ENCODE measurements at places on chromosomes 1 and 21.

DNA sequence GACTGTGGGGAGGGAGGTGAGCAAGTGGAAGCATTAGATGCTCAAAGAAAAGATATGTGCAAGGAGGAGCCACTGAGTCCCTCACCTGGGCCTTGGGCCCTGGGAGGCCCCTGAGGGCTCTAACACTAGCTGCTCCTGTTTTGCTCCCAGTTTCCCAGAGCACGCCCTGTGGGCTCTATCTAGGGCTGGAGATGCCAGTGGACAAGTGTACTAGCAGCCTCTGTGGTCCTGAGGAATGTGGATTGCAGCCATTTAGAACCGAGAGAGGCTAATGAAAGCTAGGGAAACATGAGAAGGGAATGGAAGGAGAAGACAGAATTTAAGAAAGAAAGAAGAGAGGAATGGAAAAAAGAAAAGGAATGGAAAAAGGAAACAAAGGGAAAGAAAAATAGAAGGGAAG is 10.0 kb upstream of the TBX15 start:
- DNase-seq: no peak

- DNase-seq: no peak
Measured at GRCh38 chr1:5988596-5989285, 3.5 kb downstream of the NPHP4 start.

GRCh38 chr1:103024051-103024450 is 84.3 kb downstream of the COL11A1 start:
- no peak for DNase-seq

- DNase-seq: peak; percentile 11
Measured at GRCh38 chr1:209937996-209938959, at the start of gene SYT14. Gene SYT14, plus strand, starts transcription at chr1:209938217. Its CDS starts 48 bp downstream, at chr1:209938265.

- no peak for DNase-seq
Measured at GRCh38 chr1:186188004-186188539, 187.0 kb downstream of the TPR start.

GRCh38 chr1:62426237-62426636 is 10.6 kb upstream of the USP1 start:
- no peak for DNase-seq

DNA sequence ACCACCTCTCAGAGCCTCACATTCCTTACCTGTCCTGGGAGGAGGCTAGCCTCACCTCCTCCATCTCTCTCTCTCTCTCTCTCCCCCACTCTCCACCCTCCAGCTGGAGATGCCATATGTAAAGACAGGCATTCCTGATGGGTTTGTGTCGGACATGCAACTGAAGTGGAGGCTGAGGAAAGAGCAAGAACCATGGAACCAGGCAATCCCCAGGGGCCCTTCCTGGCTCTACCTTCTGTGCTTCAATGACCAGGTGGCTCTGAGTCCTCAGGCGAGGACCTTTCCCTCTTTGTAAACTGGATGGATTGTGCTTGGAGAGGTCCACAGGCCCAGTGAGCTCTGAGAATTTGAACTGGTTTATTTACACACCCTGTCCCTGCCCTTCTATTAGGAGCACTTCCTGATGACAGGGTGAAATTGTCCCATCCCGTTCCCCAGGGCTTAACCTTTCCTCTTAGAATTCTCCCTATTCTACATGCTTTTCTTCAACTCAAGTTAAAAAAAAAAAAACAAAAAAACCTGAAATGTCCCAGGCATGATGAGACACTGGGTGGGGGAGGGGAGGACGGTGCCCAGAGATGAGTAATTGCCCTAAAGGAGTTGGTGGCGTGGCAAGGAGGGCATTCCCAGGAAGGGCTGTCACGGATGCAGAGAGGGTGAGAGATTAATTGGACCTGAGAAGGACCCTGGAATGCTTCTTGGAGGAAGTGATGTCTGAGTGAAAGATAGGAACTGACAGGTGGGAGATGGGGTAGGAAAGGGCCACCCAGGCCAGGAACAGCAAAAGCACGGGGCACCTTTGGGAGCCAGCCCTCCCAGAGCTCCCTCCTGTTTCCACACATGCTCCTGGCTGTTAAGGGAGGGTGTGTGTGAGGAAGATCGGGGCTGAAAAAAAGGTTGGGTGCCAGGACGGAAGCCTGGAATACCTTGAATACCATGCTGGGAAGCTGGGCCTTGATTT is 50.2 kb upstream of the WASF2 start:
- no peak for DNase-seq

DNA sequence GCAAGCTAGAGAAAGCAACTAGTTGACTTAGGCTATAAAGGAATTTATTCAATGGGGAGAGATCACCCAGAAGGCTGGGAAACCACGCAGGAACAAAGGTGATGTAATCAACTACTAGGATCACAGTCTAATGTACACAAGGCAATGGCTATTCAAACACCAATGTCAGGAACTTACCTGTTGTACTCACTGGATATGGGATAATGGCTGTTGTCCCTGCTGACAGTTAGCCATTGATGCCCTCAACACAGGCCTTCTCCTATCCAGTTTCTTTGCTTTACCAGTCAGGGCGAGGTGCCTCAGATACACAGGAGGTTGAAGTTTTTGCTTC is 32.3 kb downstream of the C21orf91 start:
- no peak for DNase-seq

DNA sequence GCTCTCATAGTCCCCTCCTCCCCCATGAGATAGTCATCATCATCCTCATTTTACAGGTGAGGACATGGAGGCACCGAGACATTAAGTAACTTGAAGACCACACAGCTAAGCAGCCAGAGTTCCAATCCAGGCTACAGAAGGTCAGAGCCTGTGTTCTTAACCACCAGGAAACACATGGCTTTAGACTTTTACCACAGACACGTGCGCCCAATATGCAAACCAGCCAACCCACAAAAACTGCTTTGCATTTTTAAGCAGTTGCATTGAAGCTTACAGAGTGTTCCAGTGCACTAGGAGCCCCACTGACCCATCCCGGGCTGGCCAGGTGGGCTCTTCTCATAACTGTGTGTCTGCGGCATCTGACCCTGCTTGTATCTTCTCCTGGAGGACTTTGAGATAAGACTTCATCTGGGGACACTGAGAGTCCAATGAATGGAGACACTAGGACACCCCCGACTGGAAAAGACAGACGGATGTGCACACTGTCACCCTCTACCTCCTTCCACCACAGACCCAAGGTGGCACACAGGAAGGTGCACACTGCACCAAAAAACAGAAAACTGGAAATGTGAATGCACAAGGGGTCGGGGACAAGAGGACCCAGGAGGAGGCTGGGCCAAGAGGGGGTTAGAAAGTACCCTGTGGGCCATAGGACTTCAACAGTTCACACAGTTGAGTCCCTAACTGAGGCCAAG is 56.4 kb downstream of the ETS2 start:
- DNase-seq: no peak

GRCh38 chr1:15696956-15697521 is 12.9 kb downstream of the PLEKHM2 start:
- peak; percentile 87 for DNase-seq

GRCh38 chr1:114117654-114118053 is 36.0 kb downstream of the SYT6 start:
- DNase-seq: no peak

- DNase-seq: no peak
Measured at GRCh38 chr1:156504438-156504813, 3.9 kb upstream of the MEF2D start.

DNA sequence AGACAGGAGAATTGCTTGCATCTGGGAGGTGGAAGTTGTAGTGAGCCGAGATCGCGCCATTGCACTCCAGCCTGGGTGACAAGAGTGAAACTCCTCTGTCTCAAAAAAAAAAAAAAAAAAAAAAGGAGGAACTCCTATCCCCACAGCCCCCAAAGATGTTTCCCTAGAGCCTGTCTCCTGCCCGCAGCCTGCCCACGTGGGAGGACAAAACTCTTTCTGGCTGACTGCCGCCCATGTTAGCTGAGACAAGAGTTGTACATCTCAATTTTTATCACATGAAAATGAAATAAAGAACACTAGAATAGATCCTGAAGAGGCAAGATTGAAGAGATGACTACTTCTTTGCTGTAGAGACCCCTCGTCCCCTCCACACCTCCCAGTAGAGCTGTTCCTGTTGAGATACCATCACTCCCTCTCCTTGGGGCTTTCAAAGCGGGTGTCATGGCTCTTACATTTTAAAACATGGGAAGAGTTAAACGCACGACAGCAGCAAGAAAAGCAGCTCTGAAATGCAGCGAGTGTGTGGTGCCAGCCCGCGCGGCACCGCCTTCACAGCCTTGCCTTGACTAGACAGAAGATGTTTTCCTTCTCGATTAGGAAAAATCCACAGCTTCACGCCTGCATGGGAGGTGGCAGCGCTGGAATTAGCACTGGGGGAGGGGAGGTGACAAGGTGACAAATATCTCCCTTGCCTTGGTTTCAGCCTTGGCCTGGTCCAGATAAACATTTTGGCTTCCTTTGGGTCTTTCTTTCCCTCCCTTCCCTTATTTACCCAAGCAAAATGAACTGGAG is 253.4 kb upstream of the CSF3R start:
- DNase-seq: no peak

DNA sequence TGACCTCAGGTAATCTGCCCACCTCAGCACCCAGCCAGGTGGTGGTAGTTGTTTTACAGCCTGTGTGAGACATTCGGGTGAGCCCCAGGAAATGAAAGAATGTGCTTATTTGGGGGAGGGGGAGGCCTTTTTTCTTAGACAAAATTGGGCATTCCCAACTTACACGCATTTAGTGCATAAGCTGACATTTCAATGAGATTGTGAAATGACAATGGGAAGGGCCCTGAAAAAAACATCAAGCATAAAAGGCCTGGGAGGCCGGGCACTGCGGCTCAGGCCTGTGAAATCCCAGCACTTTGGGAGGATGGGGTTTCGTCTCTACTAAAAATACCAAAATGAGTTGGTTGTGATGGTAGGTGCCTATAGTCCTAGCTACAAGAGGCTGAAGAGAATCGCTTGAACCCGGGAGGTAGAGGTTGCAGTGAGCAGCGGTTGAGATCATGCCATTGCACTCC is 5.0 kb downstream of the GAS5 start:
- no peak for DNase-seq

- no peak for DNase-seq
Measured at GRCh38 chr1:20150969-20151368, 11.8 kb downstream of the PLA2G2F start.

- no peak for DNase-seq
Measured at GRCh38 chr1:8006037-8006963, 19.8 kb downstream of the ERRFI1 start.

- DNase-seq: no peak
Measured at GRCh38 chr1:60727552-60727951, 354.8 kb upstream of the NFIA start.

GRCh38 chr1:11749203-11749689 is 12.7 kb upstream of the C1orf167 start:
- peak; percentile 78 for DNase-seq

DNA sequence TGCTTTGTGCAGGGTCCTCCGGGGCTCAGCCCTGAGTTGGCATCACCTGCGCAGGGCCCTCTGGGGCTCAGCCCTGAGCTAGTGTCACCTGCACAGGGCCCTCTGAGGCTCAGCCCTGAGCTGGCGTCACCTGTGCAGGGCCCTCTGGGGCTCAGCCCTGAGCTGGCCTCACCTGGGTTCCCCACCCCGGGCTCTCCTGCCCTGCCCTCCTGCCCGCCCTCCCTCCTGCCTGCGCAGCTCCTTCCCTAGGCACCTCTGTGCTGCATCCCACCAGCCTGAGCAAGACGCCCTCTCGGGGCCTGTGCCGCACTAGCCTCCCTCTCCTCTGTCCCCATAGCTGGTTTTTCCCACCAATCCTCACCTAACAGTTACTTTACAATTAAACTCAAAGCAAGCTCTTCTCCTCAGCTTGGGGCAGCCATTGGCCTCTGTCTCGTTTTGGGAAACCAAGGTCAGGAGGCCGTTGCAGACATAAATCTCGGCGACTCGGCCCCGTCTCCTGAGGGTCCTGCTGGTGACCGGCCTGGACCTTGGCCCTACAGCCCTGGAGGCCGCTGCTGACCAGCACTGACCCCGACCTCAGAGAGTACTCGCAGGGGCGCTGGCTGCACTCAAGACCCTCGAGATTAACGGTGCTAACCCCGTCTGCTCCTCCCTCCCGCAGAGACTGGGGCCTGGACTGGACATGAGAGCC is 22.7 kb downstream of the COL6A1 start:
- no peak for DNase-seq

- peak; percentile 37 for DNase-seq
Measured at GRCh38 chr1:7218210-7218832, 433.1 kb downstream of the CAMTA1 start.

DNA sequence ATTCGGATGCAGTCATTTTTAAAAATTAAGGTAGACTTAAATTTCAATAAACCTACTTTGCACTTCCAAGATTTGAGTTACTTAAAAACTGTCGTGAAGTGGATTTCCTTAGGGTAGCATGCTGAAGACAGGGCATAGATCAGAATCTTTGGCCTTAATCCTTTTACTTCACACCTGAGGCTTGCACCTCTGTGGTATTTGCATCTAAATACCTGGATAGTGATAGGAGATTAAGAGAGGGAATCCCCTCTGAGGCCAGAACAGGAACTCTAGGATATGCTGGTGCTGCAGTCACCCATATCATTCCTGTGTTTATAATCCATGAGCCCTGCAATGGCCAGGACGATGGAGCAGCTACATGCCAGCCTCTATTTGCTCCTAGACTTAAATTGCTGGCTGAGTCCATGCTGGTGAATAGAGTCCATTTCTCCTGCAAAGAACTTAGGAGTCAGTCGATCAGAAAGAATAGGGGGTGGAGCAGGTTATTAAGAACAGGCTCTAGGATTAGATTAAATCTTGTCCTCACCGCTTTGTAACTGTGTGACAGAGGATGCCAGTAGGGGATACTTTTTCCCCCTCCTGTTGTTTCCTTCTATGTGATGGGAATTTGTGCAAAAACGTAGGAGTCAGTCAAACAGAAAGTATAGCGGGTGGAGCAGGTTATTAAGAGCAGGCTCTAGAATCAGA is 333.6 kb downstream of the DUSP10 start:
- no peak for DNase-seq

DNA sequence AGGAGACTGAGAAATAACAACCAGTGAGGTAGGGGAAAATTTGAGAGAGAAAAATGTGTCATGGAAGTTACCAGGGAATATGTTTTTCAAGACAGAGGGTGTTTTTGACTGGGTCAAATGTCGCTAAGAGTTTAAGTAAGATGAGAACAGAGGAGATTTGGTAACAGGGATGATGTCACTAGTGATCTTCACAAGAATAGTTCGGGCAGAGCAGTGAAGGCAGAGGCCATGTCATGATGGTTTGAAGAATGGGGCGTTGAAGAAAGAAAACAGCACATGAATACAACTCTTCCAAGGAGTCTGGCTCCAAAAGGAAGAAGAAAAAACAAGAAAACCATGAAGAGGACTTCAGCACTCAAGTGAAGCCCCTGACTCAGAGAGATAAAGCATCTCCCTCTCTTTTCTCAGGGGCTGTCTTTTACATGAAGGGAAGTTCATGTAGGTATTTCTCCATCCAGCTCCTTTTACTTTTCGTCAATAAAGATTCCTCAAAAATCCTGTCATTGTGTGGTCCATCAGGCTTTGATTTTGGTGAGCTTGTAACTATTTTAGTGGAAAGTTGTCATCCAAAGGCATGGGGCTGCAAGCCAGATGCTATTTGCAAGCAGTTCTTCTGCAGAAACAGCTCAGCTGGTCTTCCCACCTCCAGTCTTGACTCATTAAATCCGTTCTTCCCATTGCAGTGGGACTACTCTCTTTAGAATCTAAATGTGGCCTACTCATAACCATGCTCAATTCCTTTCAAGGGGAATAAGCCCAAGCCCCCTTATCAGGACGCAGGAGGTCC is 397.3 kb downstream of the LMX1A start:
- DNase-seq: no peak
